ENCODE measurements at places on chromosomes 5 and 9.

DNA sequence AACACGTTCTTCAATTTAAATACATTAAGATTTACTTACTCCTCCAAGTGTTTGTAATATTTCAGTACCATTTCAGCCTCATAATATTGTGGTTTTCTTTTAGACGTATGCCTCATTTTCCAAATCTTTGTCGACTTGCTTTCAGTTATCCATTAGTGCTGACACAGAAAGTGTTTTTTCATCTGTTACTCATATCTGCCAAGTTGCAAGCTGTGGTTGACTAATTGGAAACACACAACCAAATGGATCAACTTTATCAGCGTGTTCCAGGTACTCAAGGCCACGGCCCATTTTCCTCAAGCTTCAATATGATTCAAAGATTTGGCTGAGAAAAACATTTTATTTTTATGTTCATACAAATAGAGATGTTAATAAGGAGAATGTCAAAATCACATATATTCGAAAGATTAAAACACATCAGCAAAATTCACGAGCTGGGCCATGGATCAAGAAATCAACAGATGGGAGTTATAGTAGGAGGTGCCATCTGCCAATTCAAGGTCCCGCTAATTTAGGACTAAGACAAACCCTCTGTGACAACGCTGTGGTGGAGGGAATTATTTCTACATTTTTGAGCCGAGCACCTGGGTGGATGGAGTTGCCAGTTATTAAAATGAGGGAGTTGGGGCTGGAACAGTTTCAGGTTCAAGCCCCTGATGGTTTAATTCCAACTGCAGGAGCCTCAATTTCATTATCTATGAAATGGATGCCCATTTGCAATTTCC lies 27.2 kb upstream of the CCNJL start:
- no peak for ATAC-seq

- ATAC-seq: peak; percentile 78
Observed at GRCh38 chr9:107874591-107875369, 385.2 kb upstream of the KLF4 start.

DNA sequence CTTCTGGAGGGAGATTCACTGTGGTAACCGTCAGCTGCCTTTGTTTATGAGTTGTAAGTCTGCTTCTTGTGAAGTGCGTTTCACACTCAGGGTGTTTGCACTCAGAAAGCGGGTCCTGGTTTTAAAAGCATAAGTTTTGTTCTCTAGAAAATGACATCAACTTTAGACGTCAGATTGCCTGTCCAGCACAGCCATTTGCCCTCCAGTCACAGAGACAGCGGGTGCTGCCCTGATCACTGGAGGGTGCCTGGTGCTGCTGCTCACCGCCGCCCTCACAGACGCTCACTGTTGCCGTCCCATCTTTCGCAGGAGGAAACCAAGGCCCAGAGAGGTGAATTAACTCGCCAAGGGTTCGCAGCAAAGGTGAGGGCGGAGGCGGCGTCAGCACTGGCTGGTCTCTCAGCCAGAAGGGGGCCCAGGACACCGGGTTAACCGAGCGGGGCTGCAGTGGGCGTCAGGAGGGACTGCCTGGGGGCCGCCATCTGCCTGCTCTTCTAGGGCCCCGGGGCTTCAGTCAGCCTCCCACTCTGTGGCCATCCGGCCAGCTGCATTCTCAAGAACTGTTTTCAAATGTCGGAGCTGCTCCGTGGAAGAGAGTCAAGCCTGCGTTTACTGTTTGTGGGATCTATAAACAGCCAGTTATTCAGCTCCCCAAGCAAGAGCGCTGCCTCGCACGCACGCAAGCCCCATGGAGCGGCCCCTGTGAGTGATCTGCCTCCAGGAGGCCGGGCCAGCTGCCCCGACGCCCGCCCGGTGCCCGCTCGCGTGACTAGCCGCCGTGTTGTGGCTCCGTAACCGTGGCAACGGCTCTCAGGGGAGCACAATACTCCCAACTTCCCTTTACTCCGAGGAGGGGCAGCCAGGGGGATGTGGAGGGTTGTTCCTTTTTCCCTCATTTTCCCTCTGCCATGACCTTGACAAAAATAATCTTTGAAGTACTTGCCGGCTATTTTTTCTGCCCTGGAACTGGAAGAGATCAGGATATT lies 43.4 kb upstream of the EXOC3 start:
- ATAC-seq: peak; percentile 93

DNA sequence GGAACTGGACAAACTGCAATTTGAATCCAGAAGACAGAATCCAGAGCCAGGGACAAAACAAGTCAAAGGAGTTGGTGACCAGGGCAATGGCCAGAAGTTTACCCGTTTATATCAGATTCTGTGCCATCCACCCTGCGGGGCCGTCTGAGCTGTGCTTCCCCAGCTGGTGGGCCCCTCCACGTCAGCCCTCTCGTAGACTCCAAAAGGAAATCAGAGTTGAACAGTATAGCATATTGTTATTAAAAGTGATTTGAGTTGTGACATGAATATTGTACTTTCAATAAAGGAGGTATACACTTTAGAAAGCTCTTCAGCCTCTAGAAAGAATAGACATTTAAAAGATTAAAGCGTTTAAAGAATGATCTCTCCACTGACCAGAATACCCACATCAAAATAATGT lies 102.4 kb downstream of the NFIB start:
- no peak for ATAC-seq

DNA sequence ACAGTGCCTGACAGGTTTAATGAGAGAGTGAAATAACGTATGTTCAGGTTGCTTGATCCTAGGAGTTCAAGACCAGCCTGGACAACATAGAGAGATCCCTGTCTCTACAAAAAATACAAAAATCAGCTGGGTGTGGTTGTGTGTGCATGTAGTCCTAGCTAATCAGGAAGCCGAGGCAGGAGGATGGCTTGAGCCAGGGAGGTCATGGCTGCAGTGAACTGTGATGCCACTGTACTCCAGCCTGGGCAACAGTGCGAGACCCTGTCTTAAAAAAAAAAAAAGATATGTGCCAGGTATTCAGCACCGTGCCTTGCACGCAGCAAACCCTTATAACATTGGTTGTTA lies 38.8 kb upstream of the SPRY4 start:
- ATAC-seq: no peak

GRCh38 chr5:110735556-110735955 lies 3.3 kb upstream of the SLC25A46 start:
- ATAC-seq: no peak
